H1 (cell line): ENCODE measurements at places on chromosomes 11 and 22. TPM values are rescaled to one million over a fixed set of nuclear protein-coding genes. Genes with fewer than 3 reads are reported as not detected.

The OR4C12 gene
- total RNA-seq = not detected in 2 replicates

DNA sequence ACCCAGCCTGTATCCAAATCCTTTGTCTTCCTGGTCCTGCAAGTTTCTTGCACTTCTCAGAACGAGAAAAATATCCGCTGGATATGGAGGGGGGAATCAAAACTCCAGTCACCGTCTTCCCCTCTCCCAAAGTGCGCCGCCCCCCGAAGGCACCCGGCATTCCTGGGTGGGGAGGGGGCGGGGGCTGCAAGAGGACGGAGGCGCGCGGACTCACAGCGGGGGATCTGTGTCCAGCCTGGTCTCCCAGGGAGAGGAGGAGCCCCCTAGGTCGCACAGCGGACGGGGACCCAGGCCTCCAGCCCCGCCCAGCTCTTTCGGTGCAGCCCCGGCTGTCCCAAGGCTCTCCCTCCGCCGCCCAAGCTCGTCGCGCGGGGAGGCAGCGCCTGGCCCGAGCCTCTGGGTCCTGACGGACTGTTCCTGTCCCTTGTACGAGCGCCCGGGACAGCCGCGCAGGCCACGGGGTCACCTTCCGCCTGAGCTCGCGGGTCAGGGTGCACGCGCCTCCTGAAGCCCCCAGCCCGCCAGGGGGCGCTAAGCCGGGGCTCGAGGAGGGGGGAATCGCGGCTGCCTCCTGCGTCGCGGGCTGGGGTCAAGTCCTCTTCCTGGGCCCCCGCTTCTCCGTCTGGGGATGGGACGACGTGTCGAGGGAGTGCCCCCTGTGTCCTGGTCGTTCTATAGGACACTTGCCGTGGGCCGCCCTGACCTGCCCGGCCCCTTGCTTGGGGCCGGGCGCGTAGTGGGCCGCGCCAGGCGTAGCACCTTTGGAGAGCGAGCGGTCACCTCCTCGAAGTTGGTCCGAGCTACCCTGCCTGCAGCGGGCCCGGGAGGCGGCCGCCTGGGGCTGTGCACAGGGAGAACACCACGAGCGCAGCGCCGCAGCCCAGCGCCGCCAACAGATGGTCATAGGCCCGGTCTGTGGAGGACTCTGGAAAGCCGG lies 2.4 kb upstream of the WNT11 start:
- DNase-seq = peak; percentile 93
- no peak overlapping the region for H3K27ac ChIP-seq
- peak overlapping the region; percentile 62 for H3K4me3 ChIP-seq
- H3K4me1 ChIP-seq = peaks cover 43% of the 10 kb centered on the region
- peaks cover 9% of the 10 kb centered on the region; the same call in 1 of the 2 replicates for H3K36me3 ChIP-seq

The MS4A12 gene
- total RNA-seq = 0.39 TPM in 1 of 2 replicates, not detected in the other

The SPI1 gene
- not detected in 2 replicates for total RNA-seq

- H3K36me3 ChIP-seq = no peaks in the 10 kb centered on the region
- DNase-seq = no peak
- no peaks in the 10 kb centered on the region for H3K4me1 ChIP-seq
- no peaks in the 10 kb centered on the region for H3K27me3 ChIP-seq
- no peak overlapping the region for H3K4me3 ChIP-seq
Observed at GRCh38 chr11:8202516-8203413, 33.9 kb upstream of the RIC3 start.

- no peak overlapping the region for H3K4me3 ChIP-seq
- H3K27ac ChIP-seq = no peak overlapping the region
- no peaks in the 10 kb centered on the region for H3K36me3 ChIP-seq
- no peak for DNase-seq
- H3K27me3 ChIP-seq = no peaks in the 10 kb centered on the region
- peaks cover 2% of the 10 kb centered on the region for H3K4me1 ChIP-seq
Observed at GRCh38 chr22:49540913-49541692, 286.6 kb downstream of the BRD1 start.

DNA sequence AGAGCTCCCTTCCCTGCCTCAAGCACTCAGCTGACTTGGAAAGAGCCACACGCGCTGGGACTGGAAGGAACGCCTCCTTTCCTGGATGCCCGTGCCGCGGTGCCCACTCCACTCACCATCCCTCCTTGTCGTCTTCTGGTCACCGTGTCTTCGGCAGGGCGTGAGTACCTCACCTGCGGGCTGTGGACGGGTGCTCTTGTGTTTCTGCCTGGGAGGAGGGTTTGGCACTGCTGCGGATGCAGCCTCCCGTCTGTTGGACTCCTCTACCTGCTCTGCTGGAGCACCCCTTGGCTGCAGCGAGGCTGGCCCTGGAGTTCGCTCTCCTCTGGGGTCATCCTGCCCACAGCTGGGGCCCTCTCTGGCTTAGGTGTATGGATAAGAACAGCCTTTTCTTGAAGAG lies 612.7 kb downstream of the BRD1 start:
- peak; percentile 19 for DNase-seq
- no peak overlapping the region for H3K4me3 ChIP-seq

- H3K27me3 ChIP-seq = no peaks in the 10 kb centered on the region
- no peak overlapping the region for H3K4me3 ChIP-seq
- no peaks in the 10 kb centered on the region for H3K36me3 ChIP-seq
- H3K27ac ChIP-seq = no peak overlapping the region
Observed at GRCh38 chr11:79678780-79679452, 238.1 kb upstream of the TENM4 start.

The CATSPERZ gene
- not detected in 2 replicates for total RNA-seq

DNA sequence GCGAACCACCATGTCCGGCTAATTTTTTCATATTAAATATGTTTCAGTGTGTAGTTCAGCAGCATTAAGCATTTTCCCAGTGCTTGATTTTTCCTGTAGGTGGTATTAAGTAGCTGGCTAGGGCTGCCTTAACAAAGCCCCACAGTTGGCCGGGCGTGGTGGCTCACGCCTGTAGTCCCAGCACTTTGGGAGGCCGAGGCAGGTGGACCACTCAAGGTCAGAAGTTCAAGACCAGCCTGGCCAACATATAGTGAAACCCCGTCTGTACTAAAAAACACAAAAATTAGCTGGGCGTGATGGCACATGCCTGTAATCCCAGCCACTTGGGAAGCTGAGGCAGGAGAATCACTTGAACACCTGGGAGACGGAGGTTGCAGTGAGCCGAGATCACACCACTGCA lies 33.5 kb upstream of the TOLLIP start:
- H3K27ac ChIP-seq = no peak overlapping the region
- no peak overlapping the region for H3K4me3 ChIP-seq
- H3K36me3 ChIP-seq = no peaks in the 10 kb centered on the region

GRCh38 chr11:13782390-13783075 lies 114.1 kb downstream of the FAR1 start:
- peaks cover 5% of the 10 kb centered on the region; the same call in 1 of the 2 replicates for H3K4me1 ChIP-seq
- no peaks in the 10 kb centered on the region for H3K27me3 ChIP-seq
- H3K36me3 ChIP-seq = no peaks in the 10 kb centered on the region
- no peak overlapping the region for H3K27ac ChIP-seq
- DNase-seq = no peak

DNA sequence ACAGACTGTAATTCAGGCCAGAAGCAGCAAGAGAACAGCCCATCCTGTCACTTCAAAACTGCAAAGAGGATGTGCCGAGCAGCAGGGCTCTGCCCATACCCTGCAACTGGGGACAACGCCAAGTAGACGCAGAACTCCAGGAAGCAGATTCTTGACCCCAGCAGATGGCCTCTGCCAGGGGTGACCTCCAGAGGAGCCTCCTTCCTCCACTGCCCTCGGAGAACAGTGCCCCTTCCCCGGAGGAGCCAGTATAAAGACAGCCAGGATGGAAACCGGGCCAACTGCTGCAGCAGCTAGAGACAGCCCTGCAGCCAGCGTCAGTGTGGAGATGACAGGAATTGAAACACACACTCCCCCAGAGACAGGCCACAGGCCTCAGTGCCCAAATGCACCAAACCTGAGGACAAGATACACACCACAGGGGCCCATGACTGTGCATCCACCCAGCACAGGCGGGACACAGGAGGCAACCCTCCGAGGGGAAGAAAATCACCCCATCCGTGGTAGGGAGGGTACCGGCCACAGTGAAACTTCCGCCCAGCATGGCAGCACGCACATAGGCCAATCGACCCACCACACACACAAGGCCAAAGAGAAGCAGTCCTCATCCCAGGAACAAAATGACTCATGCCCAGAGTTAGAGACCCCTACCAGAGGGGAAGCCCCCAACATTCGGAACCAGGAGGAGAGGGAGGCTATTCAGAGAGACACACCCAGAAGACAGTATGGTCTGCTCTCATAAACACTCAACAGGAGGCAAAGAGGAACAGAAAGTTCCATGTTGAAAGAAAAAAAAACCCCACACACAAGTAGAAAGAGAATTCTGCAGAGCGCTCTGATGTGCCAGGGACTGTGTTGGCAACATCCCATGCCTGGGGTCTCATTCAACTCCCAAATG lies 5.6 kb downstream of the AHNAK start:
- no peak overlapping the region for H3K4me3 ChIP-seq
- H3K27me3 ChIP-seq = peaks cover 27% of the 10 kb centered on the region
- no peaks in the 10 kb centered on the region for H3K36me3 ChIP-seq

DNA sequence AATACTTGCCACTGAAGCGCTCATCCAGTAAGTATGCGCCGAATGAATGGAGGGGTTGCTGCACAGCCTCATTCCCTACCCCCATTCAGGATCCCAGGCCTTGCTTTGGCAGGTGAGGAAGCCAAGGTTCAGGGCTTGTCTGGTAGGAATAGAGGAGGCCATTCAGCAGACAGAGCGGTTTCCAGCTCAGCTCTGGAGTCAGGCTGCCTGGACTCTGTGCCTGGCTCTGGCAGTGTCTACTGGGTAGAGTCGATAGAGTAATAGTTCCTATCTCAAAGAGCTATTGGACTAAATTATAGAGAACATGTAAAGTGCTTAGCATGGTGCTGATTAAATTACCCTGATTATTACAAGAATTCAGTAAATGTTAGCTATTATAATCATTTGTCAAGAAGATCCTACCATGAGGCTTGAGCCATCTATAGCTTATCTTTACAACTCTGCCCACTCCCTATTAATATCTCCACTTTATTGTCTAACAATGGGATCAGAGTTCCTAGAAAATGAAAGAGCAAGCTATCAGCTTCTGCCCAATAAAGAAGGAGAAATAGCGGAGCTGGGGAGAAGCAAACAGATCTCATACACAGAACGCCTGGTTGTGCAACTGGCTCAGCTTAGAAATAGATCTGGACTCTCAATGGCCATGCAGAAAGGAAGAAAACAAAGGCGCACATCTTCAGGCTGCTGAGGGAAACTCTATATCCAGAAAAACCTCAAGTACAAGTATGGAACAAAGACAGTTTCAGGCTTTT lies 6.6 kb upstream of the SNX32 start:
- no peaks in the 10 kb centered on the region for H3K4me1 ChIP-seq
- no peak overlapping the region for H3K4me3 ChIP-seq
- H3K27ac ChIP-seq = no peak overlapping the region
- H3K27me3 ChIP-seq = no peaks in the 10 kb centered on the region
- DNase-seq = no peak

The LMNTD2 gene
- total RNA-seq = 2.6 and 3.1 TPM in 2 replicates

The SCGB1C1 gene
- total RNA-seq = not detected in 2 replicates

GRCh38 chr22:38040953-38041759 lies 16.0 kb upstream of the PICK1 start:
- no peaks in the 10 kb centered on the region for H3K36me3 ChIP-seq
- no peaks in the 10 kb centered on the region for H3K4me1 ChIP-seq
- H3K27ac ChIP-seq = no peak overlapping the region
- no peak for DNase-seq
- H3K4me3 ChIP-seq = no peak overlapping the region

DNA sequence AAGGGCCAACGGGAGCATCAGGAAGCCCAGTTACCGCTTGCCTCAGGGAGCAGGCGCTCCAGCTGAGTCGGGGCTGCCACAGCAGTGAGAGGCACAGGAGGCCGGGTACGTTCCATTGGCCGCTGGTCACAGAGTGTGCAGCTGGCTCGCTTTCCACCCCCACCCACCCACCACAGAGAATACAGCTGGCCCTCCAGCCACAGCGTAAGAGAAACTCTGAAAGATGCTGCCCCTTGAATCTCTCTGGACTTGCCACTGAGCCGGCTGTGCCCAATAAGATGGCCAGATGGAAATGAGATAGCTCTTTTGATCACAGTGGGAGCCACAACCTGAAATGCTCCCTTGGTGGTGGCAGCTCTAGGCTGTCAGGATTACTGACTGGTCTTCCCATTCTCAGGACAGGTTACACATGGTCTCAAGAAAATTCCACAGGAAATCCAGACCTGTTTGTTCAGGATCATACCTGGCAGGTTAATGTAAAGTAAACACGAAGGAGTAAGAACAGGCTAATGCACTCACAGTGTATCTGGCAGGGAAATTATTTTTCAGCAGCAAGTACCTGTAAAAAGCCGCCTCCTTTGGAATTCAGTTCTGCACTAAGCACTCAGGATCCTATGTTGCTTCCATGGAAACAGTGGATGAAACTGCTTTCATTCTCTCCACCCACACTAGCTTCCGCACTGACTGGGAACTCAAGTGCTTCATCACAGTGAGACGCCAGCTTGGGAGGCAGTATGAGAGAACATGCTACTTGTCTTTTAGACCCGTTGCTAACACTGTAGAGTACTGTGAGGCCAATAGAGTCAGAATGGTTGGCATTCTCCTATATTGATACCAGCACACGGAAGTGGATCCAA lies 16.5 kb downstream of the SIAE start:
- H3K4me1 ChIP-seq = peaks cover 10% of the 10 kb centered on the region; the same call in 1 of the 2 replicates
- H3K36me3 ChIP-seq = no peaks in the 10 kb centered on the region
- H3K27ac ChIP-seq = no peak overlapping the region
- H3K27me3 ChIP-seq = no peaks in the 10 kb centered on the region

- no peak for DNase-seq
- H3K27me3 ChIP-seq = no peaks in the 10 kb centered on the region
- H3K36me3 ChIP-seq = no peaks in the 10 kb centered on the region
Observed at GRCh38 chr11:87201376-87201775, 163.6 kb downstream of the TMEM135 start.

- no peak overlapping the region for H3K27ac ChIP-seq
- peaks cover 9% of the 10 kb centered on the region for H3K4me1 ChIP-seq
Observed at GRCh38 chr11:116710001-116710674, 62.6 kb downstream of the BUD13 start.

DNA sequence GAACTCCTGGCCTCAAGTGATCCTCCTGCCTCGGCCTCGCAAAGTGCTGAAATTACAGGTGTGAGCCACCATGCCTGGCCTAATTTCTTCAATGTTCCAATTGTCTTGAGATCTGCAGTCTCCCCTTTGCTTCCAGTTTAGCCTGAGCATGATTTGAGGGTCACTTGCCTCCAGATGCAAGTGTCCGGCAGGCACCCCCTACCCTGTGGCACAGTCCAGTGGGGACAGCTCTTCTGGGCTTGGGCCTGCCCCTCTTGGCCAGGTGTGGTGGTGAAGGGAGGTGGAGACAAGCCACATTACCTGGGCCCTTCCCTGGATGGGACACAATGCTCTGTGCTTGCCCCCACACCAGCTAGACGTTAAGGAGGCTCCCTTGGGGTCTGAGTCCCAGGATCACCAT lies 21.3 kb upstream of the CACNG2 start:
- no peak overlapping the region for H3K27ac ChIP-seq
- no peaks in the 10 kb centered on the region for H3K27me3 ChIP-seq
- no peaks in the 10 kb centered on the region for H3K36me3 ChIP-seq
- H3K4me3 ChIP-seq = no peak overlapping the region
- DNase-seq = no peak

The SLCO2B1 gene
- not detected in 2 replicates for total RNA-seq

The TYR gene
- not detected in 2 replicates for total RNA-seq

The SYT9 gene
- total RNA-seq = 2.4 and 2.9 TPM in 2 replicates
